Inflammatory macrophage (primary cell): ENCODE measurements at places on chromosomes 5 and 9.

DNA sequence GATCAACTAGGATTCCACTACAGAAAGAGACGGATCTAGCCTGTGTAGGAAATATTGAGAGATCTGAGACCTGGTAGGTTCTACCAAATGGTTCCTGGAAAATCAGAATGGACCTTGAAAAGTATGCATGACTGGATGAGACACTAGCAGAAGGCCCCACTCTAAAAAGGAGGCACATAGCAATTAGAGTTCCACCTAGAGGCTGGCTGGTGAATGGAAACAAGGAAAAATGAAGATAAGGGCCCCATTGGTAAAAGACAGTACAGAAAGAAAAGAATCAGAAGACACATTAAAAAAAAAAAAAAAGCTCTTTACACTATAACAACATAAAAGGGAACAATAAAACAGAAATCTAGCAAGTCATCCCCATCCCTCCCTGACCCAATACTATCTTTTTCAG lies 518.5 kb downstream of the NR2F1-AS1 start:
- no peak for DNase-seq

GRCh38 chr9:132800038-132800648 lies 77.9 kb downstream of the AK8 start:
- peak; percentile 80 for DNase-seq

DNA sequence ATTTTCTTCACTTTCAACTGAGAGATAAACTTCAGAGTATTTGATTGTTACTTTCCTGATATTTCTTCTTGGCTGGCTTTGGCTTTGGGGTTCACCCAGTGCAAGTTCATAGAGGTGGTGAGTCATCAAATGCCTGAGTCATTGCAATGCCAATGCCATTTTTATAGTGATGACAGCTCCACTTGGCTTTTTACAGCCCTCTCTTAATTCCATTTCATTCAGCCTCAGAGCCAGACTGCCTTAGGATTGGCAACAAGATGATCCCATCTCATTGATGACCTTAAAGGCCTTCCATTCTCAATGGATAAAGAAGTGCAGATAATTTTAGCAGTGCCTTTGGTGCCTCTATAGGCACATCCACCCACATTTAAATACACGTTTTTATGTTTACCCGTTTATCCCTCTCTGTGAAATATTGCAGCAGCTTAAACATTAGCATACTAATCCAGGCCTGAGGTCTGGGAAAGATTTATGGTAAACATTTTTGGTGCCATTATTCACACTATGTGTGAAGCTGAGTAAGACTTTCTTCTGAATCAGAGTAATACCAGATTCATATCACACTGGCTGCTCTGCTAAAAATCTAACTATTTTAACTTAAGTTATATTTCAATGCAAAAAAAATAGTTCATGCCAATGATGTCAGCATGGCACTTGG lies 88.9 kb upstream of the TYRP1 start:
- DNase-seq = no peak

- DNase-seq = no peak
Observed at GRCh38 chr9:17021387-17021970, 113.4 kb upstream of the CNTLN start.

- DNase-seq = no peak
Observed at GRCh38 chr9:89961616-89962341, 357.0 kb downstream of the GADD45G start.

GRCh38 chr5:126106029-126106428 lies 317.2 kb upstream of the GRAMD2B start:
- DNase-seq = no peak

- DNase-seq = no peak
Observed at GRCh38 chr9:22622815-22623214, 176.2 kb downstream of the DMRTA1 start.

DNA sequence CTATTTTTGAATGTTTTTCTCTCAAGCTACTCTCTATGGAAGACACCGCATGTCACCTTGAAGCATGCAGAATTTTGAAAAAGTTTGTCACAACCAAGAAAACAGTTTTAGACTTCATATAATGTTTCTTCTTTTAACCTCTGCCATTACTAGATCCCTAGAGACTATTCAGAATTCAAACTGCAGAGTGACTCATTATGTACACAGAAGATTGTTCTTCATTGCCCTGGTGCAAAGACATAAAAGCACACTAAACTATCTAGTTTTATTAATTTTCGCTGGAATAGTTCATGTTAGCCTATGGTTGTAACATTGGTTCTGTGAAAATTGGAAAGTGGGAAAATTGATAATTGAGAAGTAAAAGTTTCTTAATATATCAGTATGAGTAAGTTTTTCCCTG lies 18.4 kb downstream of the F2RL2 start:
- no peak for DNase-seq

DNA sequence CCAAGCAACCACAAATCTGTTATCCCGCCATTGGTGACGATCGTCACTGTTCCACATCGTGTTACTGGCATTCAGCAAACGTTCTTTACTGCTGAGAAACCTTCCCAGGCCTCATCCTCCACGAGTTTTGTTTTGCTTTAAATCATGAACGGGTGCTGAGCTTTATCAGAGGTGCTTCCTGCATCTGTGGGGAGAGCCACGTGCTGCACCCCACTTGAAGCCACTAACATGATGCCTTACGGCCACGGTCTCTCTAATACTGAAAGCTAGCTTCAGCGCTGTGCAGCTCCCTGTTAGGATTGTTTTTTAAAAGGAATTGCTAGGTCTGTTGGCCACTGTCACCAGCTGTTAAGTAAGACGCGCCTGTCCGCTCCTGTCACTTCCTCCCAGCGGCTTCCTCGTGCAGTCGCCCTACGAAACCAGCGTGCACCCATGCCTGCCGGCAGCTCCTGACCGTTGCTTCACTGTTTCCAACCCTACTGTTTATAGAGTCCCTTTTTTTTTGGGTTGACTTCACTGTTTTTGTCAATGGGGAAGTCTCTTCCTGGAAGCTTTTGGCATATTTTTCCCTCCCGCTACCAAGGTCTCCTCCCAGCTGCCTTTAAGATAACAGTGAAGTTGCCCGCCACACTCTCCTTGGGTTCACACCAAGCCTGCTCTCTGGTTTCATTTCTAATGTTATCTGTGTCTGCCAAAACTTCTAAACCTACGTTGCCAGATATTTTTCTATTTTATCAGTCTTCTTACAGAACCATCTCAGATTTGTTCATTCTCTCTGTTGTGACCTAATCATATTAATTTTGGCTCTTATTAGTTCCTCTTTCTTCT lies 20.3 kb downstream of the LPCAT1 start:
- DNase-seq = peak; percentile 92

DNA sequence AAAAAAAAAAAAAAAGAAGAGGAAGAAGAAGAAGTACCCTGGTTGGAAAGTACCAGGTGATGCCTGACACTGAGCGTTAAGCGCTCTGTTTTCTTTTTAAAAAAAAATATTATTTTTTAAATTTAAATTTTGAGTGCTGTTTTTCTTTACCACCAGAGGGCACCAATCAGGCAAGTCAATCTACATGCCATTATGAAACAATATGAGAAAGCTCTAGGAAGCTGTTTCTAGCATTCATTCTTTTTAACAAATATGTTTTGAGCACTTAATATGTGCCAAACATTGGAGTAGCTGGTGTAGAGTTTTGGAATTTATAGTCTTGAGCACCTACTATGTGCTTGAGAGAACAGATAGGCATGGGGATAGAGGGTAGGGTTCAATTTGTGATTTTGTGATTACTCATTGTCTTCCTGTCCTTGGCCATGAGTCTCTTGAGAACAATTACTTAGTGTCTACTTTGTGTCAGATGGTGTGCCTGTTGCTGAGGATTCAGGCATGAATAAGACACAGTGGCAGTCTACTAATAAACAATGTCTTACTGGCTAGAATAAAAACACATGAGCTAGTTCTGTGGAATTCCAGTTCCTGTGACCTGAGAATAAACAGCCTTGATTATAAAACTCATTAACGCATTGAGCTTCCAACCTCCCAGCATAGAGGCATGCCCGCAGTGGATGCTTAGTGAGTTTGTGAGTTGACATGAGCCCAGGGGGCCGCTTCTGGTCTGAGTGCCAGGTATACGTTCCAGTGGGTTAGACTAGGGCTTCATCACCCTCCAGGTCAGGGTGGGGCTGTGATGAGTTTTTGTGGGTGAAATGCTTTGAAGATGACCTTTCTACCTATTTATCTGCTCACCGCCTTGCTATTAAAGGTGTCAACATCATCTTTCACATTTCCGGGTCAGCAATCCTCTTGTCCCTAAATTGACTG lies 3.0 kb upstream of the UBE2R2 start:
- DNase-seq = peak; percentile 59

DNA sequence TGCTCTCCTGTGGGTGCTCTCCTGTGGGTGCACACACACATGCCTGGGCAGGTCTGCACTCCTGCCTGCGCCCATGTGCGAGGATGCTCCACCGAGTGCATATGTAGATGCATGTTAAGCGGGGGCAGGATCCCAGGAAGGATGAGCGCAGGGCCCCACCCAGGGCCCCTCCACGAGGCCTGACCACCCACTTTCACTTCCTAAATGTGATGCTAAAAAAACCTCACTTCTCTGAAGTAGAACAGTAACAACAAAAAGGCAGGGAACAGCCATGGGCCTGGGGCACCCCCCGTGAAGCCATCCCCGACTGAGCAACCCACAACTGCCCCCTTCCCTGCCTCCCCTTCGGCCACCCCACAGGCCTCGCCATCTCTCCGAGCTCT lies 48.2 kb upstream of the SARDH start:
- DNase-seq = peak; percentile 73

DNA sequence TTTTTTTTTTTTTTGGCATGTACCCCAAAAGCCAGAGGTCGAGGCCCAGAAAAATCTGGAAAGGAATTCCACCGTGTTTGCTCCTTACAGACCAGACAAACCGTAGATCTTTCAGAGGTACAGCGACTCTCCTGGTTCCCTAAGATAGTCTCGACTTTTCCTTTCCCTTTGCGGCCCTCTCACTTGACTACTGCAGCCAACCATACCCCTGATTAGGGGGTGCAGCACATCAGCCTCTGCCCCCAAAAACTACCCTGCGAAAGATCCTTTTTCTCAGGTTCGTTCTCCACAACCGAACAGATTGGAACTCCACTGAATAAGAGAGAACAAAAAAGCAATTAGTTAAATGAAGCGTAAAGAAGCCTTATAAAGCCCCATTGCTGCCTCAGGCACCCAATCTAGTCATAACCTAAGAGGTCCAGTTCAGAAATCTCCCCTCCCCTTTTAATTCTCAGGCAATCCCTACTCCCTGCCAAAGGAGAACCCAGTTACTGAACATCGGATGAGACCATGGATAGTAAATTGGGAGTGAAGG lies 379 bp upstream of the TICAM2 start:
- no peak for DNase-seq

- no peak for DNase-seq
Observed at GRCh38 chr5:109929376-109929775, 239.6 kb downstream of the MAN2A1 start.

DNA sequence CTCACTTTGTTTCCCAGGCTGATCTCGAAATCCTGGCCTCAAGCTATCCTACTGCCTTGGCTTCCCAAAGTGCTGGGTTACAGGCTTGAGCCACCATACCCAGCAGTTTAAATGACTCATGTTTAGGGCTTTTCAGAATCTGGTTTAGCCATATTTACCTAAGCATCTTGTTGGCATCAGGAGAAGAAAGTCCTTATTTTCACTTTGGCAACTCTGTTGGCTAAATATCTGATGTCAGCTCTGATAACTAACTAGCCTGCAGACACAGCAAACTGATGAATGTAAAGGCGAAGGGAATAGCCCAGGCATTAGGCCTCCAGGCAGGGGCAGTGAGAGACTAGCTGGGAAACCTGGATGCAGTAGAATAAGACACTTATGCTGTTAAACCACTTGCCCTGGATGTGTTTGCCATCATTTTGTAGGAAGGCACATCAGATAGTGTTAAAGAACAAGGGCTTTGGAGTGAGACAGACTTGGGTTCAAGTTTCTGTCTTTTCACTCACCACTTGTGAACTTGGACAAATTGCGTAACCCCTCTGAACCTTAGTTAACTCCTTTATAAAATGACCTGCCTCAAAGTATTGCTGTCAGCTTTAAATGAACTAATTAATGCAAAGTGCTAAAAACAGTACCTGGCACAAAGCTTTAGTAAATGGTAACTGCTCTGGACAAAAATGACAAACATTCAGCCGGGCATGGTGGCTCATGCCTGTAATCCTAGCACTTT lies 34.7 kb upstream of the GARNL3 start:
- DNase-seq = no peak

GRCh38 chr5:15691521-15691920 lies 191.5 kb downstream of the FBXL7 start:
- no peak for DNase-seq

GRCh38 chr9:21970800-21971640 lies 23.2 kb downstream of the CDKN2A start:
- DNase-seq = peak; percentile 48

- no peak for DNase-seq
Observed at GRCh38 chr9:126883636-126884035, 23.2 kb downstream of the ZBTB34 start.

- DNase-seq = no peak
Observed at GRCh38 chr5:71697967-71698366, 21.1 kb upstream of the CARTPT start.
